ENCODE measurements at places on chromosomes 12 and 14.

- DNase-seq, result peak; percentile 11
Observed at GRCh38 chr12:79183926-79184325, 319.4 kb downstream of the SYT1 start.

- no peak for DNase-seq
Observed at GRCh38 chr12:118773956-118774723, 207.2 kb upstream of the SRRM4 start.

GRCh38 chr12:72270246-72270645 lies 1.9 kb upstream of the TRHDE start:
- DNase-seq, result no peak

GRCh38 chr12:10178821-10179220 lies at the start of gene TMEM52B:
Gene TMEM52B (plus strand): TSS chr12:10179032. CDS start chr12:10179575, 543 bp downstream.
- no peak for DNase-seq

GRCh38 chr14:71931492-71932228 lies 569 bp upstream of the RGS6 start:
- DNase-seq, result no peak

- DNase-seq, result no peak
Observed at GRCh38 chr14:54515670-54516069, 6.0 kb downstream of the CGRRF1 start.

- no peak for DNase-seq
Observed at GRCh38 chr14:88247228-88247627, 75.8 kb downstream of the KCNK10 start.

DNA sequence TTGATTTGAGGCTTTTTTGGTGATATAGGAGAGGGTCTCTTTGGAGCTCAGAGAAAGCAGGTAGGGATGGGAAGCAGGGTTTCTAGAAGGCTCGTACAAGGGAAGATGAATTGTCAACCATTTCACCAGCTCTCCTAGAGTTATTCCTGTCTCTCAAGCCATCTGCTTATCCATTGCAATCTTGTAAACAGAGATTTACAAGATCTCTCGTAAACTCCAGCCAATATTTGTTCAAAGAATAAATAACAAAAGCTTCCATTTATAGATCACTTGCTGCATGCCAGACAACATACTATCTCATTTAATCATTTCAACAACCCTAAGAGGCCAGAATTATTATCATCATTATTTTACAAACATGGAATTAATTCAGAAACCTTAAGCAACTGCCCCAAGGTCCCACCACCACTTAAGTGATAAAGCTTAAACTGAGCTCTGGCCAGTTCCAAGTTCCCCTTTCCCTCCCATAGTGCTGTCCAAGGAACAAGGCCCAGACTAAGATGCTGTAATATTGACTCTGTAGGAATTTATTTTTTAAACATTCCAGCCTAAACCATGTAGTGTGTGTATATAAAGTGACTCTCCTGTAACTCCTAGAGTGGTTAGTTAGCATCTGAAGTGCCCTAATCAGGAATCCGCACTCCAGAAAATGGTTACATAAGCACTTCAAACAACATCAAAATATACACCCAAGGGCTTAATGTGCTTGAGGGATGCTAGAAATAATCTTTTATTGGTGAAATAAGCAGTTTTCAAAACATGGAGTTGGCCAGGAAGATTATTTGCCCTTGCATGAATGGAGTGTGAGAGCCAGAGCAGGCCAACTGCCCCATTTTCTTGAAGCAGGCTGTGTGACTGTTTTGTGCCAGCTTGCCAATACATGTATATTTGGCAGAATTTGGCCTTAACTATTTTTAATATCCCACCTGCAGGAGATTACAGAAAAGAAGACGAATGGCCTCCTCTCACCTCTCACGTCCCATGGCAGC lies 2.8 kb upstream of the PLEKHH1 start:
- no peak for DNase-seq

DNA sequence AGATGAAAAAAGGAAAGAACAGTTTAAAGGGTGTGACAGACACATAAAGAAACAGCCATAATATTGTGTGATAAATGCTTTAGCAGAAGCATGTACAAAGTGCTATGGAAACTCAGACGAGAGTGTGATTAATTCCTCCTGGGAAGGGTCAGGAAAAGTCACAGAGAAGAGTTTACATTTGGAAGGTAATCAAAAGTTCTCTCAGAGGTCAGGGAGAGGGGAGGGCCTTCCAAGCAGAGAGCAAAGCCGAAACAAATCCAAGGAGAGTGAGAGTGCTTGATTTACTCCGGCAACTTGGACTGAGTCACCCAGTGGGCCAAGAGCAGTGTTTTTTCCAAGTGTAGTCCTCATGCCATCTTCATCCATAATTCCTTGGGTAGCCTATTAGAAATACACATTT lies 108.3 kb downstream of the IGF1 start:
- no peak for DNase-seq

GRCh38 chr12:28793581-28794151 lies 355.4 kb upstream of the FAR2 start:
- no peak for DNase-seq

- no peak for DNase-seq
Observed at GRCh38 chr14:61616524-61617185, 78.7 kb upstream of the HIF1A start.

GRCh38 chr14:104138718-104139459 lies 502 bp downstream of the KIF26A start:
- DNase-seq, result no peak

DNA sequence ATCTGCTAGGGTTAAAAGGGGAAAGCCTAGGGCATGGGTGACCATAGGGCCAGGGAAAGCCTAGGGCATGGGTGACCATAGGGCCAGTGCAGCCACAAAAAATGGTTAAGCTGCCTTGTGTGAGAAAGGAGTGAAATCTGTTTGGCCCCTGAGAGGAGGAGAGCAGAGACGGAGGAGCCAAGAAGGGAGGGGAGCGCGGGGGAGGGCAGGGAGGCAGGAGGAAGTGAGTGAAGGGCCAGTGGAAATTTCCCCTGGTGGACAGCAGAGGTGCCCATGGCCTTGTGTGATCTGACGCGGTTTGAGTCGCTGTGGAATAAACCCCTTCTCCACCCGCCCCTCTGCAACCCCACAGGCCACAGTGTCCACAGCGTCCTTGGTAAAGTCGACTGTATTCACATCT lies 618 bp upstream of the AQP6 start:
- no peak for DNase-seq

DNA sequence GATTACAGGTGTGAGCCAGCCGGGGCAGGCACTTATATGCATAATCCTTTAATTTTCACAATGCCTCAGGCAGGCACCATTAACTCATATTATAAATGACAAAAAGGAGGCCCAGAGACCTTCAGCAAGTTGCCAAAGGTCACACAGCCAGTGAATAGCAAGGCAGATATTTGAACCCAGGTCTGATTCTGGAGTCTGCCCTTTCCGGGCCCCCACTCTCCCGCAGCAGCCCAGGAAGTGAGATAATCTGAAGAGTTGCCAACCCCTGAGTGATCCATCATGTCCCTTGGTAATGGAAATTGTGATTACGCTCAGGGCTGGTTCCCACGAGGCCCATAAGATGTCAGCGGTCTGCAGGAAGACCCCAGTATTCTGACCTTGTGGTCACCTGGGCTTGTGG lies 95.3 kb upstream of the MED13L start:
- no peak for DNase-seq

DNA sequence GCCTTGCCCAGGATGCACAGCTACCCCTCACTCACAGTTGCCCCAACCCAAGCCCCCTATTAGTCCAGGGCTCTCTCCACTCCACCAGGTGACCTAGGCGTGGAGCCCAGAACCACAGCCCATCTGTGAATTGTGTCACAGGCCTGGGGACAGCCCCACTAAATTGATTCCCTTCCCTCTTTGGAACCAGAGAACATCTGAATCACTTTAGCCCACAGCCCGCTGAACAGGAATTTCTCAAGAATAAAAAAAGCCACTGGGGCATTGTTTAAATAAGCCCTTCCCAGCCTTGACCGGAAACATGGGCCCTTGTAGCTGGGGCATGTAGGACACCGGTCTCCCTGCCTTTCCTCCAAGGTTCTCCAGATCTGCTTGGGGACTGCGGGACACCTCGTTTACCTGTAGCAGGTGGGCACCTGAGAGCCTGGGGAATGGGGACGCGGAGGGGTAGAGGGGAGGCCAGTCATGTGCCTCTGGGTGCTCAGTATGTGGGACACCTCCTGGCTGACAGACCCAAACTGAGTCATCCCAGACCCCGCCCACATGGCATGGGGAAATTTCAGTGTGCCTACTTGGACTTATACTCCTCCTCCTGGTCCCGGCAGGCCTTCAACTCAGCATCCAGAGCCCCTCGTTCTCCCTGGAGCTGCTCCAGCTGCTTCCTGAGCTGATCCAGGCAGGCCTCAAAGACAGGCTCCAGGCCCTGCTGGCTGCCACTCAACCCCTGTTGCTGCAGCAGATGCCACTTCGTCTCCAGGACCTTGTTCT lies 1.3 kb downstream of the KRT78 start:
- DNase-seq, result peak; percentile 77

DNA sequence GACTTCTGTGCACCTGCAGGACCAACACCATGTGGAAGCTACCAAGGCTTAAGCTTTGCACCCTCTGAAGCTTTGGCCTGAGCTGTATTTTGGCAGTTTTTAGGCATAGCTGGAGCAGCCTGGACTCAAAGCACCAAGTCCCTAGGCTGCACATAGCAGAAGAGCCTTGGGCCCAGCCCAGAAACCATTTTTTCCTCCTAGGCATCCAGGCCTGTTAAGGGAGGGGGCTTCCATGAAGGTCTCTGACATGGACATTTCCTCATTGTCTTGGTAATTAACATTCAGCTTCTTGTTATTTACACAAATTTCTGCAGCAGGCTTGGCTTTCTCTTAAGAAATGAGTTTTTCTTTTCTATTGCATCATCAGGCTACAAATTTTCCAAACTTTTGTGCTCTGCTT lies 475.8 kb upstream of the FLRT2 start:
- no peak for DNase-seq

GRCh38 chr12:29396774-29397173 lies 15.8 kb upstream of the ERGIC2 start:
- no peak for DNase-seq

GRCh38 chr14:68215629-68216028 lies 396.1 kb downstream of the RAD51B start:
- DNase-seq, result peak; percentile 84

GRCh38 chr14:75049136-75049535 lies 2.1 kb downstream of the MLH3 start:
- DNase-seq, result no peak

GRCh38 chr14:52422650-52423356 lies 108.7 kb downstream of the PTGER2 start:
- DNase-seq, result peak; percentile 10

- no peak for DNase-seq
Observed at GRCh38 chr12:72053604-72054003, 115.0 kb downstream of the TPH2 start.

- DNase-seq, result no peak
Observed at GRCh38 chr12:72734581-72734980, 462.4 kb downstream of the TRHDE start.

DNA sequence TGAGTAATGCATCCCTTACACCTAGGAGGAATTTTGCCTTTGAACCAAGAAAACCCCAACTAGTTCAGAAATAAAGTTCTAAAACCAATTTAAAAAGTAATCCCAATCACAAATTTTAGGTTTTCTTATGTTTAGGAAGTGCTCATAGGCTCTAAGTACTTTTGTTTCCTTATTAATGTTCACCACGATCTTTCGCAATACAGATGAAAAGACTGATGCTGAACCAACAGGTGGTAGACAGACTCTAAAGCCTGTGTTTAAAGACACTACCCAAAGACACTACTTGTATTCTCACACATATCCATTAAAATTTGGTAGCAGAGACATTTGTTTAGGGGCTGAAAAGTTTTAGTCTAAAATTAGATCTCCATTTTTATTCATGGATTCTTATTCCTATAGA lies 10.6 kb upstream of the PHLDA1 start:
- DNase-seq, result no peak

DNA sequence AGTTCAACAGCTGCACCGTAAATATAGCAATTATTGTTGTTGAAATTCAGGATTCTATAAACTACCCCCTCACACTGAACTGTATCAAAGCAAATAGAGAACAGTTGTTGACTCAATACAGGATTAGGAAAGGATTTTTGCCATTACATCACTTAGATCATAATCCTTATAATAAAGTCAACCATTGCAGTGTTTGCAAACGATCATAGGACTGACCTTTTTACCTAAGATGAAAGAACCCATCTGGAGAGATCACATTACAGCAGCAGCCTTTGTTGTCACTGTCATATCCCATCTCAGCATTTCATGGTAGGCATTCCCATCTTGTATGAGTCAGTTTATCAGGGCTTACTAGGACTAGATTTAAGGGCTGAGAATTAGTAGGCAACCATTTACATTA lies 96.1 kb downstream of the IPO8 start:
- no peak for DNase-seq

- DNase-seq, result no peak
Observed at GRCh38 chr12:82709794-82710355, 23.2 kb downstream of the TMTC2 start.

DNA sequence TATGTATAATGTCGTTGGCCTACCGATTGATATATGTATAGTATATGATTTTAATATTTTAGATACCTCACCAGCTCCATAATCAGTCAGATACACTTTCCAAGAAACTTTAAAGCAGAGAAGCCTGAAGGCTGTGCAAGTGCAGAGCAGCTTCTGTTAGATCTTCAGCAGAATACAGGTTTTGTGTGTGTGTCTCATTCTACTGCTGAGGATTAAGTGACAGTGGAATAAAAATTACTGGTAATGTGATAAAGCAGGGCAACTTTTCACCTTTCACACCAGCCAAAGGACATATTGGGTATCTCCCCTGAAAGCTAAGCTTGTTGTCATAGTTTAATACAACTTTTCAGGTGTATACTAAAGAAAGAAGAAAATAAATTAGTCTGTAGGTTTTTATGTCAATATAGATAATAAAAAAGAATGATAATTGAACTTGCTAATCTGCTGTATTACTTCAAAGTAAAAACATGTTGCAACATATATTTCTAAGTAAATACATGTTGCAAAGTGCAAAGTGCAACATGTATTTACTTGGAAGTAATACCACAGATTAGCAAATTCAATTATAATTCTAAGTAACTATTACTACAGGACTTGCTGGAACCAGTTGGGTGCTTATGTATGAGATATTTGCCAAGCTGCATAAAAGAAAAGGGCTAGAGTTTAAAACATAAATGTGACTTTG lies 128.3 kb downstream of the SLC16A7 start:
- no peak for DNase-seq

GRCh38 chr12:94769776-94770759 lies 119.7 kb upstream of the TMCC3 start:
- no peak for DNase-seq

- no peak for DNase-seq
Observed at GRCh38 chr14:97005934-97006333, 208.8 kb downstream of the VRK1 start.

GRCh38 chr14:98736701-98737338 lies 535.2 kb downstream of the BCL11B start:
- DNase-seq, result no peak

DNA sequence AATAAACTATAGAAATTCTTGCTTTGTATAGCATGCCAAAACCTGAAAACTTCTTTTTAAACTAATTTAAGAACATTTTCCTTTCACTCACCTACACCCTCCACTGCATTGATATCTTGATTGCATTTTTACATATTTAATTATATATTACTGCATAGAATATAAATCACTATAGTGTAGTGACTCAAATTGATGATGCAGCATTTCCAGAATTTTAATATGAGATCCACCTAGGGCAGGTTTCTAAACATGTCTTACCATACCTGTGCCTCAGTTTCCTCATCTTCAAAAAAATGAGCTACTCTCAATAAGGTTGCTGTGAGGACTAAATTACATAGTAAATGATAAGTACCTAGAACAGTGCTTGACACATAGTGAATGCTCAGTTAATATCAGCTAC lies 881.5 kb downstream of the RPS29 start:
- DNase-seq, result no peak

GRCh38 chr12:4118017-4118510 lies 155.5 kb upstream of the CCND2 start:
- peak; percentile 81 for DNase-seq

GRCh38 chr14:99860219-99860618 lies 67.0 kb downstream of the EML1 start:
- no peak for DNase-seq

Measured in inflammatory macrophage treated with lipopolysaccharide for 4 hours (primary cell).